SW 1271 (cell line): ENCODE measurements at places on chromosomes 5 and 9.
A peak's percentile ranks its signal among the peaks of the same experiment; 100 is the strongest.

GRCh38 chr9:3525096-3525835 is 535 bp downstream of the RFX3 start:
- DNase-seq: no peak

- DNase-seq: no peak
Observed at GRCh38 chr9:5448016-5448415, 2.3 kb upstream of the CD274 start.

DNA sequence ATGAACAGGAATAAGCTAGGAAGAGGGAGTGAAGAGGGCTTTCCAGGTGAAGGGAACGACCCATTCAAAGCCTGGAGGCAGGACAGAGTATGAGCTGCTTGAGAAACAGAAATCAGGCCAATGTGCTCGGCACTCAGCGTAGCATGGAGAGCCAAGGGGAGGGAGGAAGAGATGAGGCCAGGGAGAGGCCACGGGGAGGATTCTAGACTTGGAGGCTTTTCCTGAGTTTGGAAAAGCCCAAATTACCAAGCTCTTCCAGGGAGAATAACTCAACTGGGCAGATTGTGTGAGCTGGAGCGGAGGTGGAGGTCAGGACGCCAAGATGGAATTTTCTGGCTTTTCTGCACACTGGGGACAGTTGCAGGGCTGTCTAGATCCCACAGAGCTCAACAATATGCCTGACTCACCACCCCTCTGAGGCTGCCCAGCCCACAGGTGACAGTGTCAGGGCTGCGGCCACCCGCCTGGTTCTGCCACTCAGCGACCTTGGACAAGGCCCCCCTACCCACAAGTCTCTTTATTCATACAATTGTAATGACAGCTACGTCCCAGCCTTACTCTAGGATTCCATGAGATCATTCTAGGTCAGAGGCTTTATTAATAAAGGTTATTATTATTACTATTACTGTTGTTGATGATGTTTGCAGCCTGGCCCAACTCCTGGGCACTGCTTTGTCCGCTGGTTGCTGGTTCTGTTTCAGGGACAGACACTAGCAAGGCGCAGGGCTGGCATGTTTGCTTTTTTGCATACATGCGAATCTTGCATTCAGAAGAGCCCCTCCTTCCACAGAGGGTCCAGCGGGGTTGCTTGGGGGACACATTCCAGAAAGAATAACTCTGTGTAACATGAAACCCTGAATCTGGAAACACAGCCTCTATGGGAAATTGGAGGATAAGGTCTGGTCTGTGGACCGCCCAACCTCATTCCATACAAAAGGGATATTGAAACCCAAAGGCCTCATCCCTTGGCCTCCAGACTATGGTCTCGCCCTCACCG is 9.4 kb upstream of the LMX1B start:
- DNase-seq: no peak

DNA sequence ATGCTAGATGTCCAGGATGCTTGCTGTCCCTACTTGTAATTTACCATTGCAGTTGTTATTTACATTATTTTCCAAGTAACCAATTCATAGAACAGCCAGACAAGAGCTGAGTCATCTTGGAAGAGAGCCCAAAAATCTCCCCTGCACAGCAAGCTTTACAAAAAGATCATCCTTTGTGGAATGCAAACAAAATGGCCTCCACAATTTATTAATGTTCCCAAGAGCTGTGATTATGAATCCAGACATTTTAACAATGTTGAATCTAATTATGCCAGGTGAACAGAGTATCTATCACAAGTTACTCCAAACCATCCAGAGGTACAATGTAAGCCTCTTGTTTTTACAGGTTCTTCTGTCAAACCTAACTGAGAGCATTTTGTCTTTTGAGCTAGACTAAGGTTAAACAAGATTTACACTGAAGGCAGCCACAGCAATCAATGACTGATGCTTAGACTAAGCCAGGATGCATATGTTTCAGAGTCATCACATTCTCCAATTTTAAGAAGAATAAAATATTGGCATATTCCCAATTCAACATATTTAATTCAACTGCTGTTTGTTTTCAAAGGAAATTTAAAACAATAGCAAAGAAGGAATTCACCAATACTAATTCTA is 95.3 kb upstream of the SLC12A2 start:
- DNase-seq: peak; percentile 16

- no peak for DNase-seq
Observed at GRCh38 chr9:84059936-84060335, 79.3 kb downstream of the RMI1 start.

- no peak for DNase-seq
Observed at GRCh38 chr5:180433032-180433422, 61.2 kb upstream of the CNOT6 start.

GRCh38 chr9:131812116-131812790 is 72.4 kb upstream of the RAPGEF1 start:
- DNase-seq: no peak

GRCh38 chr9:82117026-82117811 is 128.6 kb downstream of the SPATA31D1 start:
- no peak for DNase-seq

- peak; percentile 99 for DNase-seq
Observed at GRCh38 chr5:98773464-98774191, at the start of gene RGMB. RGMB (plus strand) TSS chr5:98773663; CDS start chr5:98774071, 408 bp downstream.

- no peak for DNase-seq
Observed at GRCh38 chr5:124913329-124913653, 166.9 kb upstream of the ZNF608 start.

DNA sequence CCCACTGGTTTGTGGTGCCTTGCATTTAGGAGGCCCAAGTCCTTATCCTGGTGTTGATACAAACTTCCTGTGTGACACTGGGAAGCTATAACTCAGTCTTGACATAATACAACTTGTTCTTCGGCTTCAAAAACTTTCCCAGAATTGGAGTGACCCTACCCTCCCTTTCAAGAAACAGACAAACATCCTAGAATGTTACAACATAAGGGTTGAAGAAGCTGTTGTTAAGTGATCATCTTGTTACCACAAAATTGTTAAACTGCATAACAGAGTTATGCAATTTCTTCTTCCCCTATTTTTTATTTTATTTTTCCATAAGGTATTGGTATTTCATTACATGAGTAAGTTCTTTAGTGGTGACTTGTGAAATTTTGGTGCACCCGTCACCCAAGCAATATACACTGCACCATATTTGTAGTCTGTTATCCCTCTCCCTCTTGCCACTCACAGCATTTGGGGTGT is 21.3 kb downstream of the TLR4 start:
- DNase-seq: no peak

DNA sequence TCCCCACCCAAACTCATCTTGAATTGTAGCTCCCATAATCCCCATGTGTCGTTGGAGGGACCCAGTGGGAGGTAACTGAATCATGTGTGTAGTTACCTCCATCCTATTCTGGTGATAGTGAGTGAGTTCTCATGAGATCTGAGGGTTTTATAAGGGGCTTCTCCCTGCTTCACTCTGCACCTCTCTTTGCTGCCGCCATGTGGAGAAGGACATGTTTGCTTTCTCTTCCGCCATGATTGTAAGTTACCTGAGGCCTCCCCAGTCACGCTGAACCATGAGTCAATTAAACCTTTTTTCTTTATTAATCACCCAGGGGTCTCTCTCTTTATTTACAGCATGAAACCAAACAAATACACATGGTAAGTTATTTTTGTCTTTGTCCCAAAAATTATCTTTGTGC is 726.1 kb downstream of the CDH18 start:
- DNase-seq: no peak

DNA sequence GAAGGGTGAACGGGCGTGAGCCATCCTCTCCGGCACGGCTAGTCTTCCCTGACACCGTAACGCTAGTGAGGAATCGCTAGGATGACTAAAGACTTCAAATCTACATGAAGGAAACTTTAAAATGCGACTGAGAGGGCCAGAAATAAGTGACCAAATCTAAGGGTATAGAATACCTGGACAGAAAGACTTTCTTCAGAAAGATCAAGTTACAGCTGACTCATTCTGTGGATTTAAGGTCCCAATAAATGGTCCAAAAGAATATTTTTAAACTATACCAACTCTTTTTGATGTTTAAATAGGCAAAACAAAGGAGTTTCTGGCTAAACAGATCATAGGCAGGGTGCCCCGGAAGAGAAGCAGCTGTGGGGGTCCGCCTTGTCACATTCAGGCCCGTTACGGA is 38.9 kb upstream of the CEP72 start:
- no peak for DNase-seq
